RCC 7860 (cell line): ENCODE measurements at places on chromosomes 12 and 14.

GRCh38 chr12:50302686-50303085 lies 19.4 kb upstream of the LIMA1 start:
- DNase-seq = peak; percentile 21

- DNase-seq = no peak
Measured at GRCh38 chr12:89975574-89975973, 266.9 kb upstream of the ATP2B1 start.

DNA sequence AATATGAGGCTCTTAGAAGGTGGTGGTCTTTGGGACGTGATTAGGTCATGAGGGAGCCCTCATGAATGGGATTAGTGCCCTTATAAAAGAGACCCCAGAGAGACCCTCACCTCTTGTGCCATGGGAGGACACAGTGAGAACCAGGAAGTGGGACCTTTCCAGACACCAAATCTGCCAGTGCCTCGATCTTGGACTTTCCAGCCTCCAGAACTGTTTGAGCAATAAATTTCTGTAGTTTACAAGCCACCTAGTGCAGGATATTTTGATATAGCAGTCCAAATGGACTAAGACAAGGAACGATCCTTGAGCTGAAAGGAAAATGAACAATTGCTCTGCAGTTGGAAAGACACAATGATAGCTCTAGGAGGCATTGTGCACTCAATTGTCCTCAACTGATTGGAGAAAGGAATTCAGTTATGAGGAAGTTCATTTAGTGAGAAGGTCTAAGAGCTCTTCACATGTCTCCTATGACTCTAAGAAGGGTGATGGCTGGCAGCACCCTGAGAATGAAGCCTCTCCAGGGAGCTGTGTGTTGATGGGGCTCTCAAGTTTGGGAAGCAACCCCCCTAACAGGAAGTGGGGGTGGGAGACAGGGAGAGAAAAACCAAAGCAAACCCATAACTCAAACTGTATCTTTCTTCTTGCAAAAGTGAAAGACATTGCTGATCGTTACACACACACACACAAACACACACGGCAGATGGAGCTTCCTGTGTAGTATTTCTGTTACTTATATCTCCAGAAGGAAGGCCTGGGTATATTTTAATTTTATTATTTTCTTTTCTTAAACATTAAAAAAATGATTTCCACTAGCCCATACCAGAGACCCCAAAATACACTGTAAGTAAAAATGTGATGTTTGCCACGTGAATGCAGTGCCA lies 21.0 kb downstream of the CHST11 start:
- no peak for DNase-seq

DNA sequence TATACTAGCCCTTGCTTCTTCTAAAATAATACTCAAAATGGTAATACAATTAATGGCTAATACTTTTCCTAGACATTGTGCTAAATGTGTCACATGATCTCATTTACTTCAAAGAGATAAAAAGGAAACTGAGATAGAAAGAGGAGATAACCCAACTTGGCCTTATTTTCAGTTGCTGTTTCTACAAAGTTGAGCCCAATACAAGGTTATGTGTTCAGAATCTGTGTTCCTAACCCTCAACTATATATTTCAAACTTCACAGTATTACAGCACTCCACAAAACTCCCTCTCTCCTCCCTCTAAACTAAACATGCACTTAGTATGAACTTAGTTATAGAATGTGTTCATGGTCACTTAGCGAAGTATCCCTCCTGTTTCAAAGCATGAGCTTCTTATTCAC lies 277.9 kb downstream of the CCER1 start:
- DNase-seq = no peak

GRCh38 chr12:28699029-28699428 lies 450.0 kb upstream of the FAR2 start:
- no peak for DNase-seq

- DNase-seq = no peak
Measured at GRCh38 chr12:18262514-18262913, 1.2 kb downstream of the PIK3C2G start.

DNA sequence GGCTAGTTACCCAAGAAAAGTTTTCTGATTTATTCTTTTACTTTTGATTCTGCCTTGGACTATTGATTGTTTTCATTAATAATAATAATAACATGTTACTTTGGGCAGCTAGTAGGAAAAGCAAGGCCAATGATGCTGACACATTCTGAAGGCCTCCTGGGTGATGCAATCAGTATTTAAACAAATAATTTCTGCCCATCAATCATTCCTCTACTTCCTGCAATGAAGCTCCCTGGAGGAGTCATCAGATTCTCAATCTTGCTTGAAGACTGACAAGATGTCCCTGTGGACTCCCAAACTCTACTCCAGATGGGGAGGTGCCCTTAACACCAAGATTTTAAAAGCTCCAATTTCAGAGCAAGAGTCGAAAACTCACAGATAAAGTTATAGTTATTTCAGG lies at the start of gene SPX:
TSS of gene SPX (plus strand) at position 244 of the 400 bp plus-strand sequence. CDS start 177 bp downstream, outside the sequence.
- no peak for DNase-seq
